Fibroblast of villous mesenchyme (primary cell): ENCODE measurements at places on chromosomes 2 and 18. TPM values are rescaled to one million over a fixed set of nuclear protein-coding genes. Genes with fewer than 3 reads are reported as not detected.

- no peak for DNase-seq
Observed at GRCh38 chr2:25176541-25177181, 8.3 kb upstream of the POMC start.

DNA sequence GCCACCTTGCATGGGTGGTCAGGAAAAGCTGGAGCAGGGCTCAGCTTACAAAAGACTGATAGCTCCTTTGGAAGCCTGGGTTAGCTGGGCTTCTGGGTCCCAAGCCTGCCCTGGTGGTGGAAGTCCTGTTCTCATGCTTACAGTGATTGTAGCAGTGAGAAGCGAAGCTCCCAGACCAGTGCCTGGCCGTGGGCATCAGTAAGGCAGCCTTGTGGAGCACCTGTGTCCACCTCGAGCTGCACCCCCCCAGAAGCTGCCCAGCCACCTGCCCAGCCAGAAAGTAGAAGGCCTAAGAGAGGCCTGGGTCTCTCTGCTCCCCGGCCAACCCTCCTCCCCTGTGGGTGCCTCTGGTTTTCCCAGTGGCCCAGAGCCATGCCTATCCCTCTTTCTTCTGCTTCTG is 10.5 kb downstream of the GLI2 start:
- no peak for DNase-seq

- no peak for DNase-seq
Observed at GRCh38 chr18:50527636-50528307, 32.1 kb upstream of the MAPK4 start.

- DNase-seq = no peak
Observed at GRCh38 chr2:215392687-215393270, 43.1 kb downstream of the FN1 start.

DNA sequence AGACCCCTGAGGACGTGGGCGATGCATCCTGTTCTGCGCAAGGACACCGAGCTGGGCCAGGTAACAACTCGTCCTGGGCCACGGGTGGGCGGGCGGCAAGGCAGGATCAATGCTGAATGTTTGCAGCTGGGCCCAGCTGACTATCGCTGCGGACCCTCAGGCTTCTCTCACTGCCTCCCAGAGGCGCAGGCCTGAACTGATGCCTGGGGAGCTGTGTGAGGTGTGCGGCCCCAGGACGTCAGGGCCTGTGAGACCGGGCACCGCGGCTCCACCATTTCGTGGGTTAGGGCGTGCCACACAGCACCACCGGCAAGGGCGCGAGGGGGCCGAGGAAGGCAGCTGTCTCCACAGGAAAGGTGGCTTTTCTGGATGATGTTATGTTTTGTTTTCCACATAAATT is 307.4 kb downstream of the NDUFA10 start:
- DNase-seq = no peak

DNA sequence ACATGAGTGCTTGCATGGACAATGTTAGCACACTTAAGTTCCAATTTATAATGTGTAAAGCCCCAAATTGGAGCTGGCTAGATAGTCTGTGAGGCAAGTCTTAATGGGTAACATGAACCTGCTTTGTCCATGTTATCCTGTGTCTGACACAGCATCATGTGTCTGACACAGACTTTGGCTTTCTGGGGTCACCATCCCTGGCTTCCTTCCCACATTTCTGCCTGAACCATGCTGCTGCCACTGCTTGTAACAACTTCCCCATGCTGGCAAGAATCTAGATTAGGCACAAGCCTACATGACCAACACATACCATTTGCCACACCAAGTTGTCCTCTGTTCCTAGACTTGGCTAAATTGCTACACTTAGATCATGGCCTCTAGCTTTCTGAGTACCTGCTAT is 49.8 kb upstream of the ZBTB7C start:
- no peak for DNase-seq

DNA sequence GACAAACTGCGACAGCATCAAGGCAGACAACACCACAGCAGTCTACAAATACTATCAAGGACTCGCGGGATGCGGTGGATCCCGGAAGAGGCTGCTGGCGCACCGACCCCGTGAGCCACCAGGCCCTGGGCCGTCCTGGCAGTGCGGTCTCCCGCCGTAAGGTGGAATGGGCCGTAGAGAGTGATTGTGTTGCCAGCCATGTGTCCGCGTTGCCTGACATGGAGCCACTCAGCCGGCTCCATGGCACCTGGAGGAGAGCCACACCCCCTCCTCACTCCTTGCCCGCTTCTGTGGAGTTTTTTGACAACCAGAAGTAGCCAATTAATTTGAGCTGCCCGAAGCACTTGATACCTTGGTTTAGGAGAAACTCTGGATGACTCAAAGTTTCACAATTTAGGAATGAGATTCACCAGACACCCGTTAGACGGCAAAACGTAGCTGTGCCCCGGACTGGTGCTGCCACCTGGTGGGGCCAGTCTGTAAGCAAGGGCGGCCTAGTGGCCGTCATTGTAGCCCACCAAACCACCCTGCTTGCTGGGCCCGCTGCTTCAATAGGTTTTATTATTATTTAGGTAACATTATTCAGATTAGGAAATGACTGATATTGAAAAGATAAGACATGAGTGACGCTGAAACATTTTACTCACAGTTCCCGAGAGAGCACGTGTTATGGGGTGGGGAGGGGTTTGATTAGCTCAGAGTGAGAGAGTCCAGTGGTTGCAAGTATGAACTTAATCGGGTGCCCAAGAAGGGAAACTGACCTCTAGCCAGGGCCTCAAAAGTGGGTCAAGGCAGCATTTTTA is 10.2 kb upstream of the IMP4 start:
- peak; percentile 92 for DNase-seq

DNA sequence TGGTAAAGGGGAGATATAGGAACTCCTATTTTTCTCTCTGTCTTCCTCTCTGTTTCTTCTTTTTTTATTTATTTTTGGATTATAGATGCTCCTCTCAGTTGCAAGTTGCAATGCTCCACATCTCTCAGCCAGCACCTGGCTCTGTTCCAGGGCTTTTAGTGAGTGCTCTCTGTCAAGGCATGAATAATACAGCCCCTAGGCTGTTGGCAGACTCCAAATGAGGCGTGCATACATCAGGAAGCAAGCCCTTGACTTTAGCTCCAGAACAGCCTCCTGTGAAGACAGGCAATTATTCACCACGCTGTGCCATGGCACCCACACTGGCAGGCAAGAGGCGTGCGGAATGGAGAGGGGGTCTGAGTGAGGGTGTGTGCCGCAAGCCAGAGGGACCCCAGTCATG is 228.1 kb upstream of the PXDN start:
- no peak for DNase-seq

GRCh38 chr2:214492152-214492551 is 81.3 kb downstream of the VWC2L start:
- DNase-seq = no peak

DNA sequence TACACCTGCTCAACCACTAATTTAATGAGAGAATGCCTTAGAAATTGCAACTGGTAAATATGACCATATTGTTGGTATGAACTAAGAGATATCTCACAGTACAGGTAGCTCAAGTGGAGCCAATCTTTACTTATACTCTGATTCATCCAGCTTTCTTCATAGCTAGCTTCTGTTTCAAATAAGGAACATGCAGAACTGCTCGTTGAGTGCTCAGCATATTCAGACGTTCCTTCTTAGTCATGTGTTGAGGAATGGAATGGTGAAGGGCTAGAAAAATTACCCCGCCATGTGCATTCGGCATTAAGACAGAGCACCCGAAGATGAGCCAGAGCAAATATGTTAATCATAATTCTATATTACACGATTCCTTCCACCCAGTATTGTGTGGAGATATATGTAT is 144.0 kb upstream of the VRK2 start:
- DNase-seq = no peak

DNA sequence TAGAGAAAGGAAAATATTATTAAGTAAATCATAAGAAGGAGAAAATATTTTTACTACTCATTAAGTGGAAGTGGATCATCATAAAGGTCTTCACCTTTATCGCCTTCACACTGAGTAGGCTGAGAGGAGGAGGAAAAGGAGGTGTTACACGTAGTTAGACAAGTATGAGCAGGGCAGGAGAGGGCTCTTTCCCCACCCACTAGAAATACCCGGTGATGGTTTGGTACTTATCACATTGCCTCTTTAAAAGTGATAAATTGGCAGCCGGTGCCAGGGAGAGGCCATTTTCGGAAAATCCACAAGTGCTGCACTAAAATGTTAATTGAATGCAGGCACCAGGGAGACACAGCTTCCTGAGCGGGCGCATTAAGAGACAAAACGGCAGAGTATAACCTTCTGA is 598.7 kb upstream of the SOX11 start:
- no peak for DNase-seq

GRCh38 chr2:68745006-68745405 is 10.4 kb downstream of the ARHGAP25 start:
- no peak for DNase-seq

- DNase-seq = peak; percentile 98
Observed at GRCh38 chr2:238285653-238286082, 2.7 kb downstream of the PER2 start.

GRCh38 chr2:61161888-61162287 is at the start of gene C2orf74:
Gene C2orf74 (plus strand): TSS chr2:61162188. CDS start chr2:61162515, 327 bp downstream.
- no peak for DNase-seq

- DNase-seq = no peak
Observed at GRCh38 chr2:83967854-83968253, 491.2 kb downstream of the SUCLG1 start.

DNA sequence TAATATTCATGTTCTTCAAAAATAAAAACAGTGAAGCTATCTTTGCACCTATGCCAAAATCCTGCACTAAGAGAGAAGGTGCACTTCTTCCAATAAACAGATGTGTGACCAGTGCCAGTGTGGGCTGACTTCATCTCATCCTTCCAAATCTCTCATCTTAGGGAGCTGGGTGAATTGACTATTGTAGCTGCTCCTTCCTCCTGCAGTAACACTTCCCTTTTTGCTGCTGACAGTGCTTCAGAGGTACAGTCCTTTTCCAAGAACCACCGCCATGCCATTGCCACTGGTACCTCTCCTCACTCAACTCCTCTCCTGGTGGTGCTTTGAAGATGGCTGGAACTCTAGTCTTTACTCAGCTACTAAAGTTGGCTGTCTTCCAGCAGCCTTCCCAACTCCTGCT is 42.1 kb upstream of the ARHGAP25 start:
- no peak for DNase-seq

GRCh38 chr2:23418056-23418455 is 33.1 kb downstream of the KLHL29 start:
- no peak for DNase-seq

DNA sequence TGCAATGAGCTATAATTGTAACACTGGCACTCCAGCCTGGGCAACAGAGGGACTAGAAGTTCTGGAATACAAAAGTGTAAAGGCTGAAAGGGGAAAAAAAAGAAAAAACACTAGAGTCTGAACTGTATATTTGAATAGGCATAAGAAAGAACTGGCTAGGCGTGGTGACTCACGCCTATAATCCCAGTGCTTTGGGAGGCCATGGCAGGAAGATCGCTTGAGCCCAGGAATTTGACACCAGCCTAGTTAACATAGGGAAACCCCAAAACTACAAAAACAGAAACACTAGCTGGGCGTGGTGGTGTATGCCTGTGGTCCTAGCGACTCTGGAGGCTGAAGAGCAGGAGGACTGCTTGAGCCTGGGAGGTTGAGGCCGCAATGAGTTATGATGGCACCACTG is 70.6 kb downstream of the SAP130 start:
- no peak for DNase-seq

- peak; percentile 14 for DNase-seq
Observed at GRCh38 chr2:715854-716560, 38.8 kb upstream of the TMEM18 start.

DNA sequence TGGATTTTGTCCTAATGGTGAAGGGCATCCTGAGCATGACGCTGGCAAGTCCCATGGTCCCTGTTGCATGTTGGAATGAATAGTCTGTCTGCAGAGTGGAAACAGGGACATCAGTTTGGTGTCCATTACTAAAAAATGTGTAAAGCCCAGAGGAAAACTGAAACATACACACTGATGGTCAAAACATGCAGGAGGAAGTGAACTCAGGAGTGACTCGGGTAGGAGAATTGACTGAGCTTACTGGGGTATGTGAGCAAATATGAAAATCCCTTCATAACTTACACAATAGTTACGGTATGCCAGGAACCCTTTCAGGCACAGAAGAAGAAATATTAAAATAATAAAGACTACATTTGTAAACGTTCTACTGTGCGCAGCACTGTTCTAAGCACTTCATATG is 5.6 kb upstream of the SOX11 start:
- DNase-seq = no peak

- DNase-seq = no peak
Observed at GRCh38 chr18:76499637-76500340, 4.7 kb upstream of the ZNF516 start.

CD207 gene
- total RNA-seq = not detected in 2 replicates

LIMS3 gene
- 5.8 and 14.2 TPM in 2 replicates for total RNA-seq

SLC9A4 gene
- under 0.01 TPM in 1 of 2 replicates, not detected in the other for total RNA-seq

ZNF521 gene
- total RNA-seq = 4.7 and 11.3 TPM in 2 replicates

NMUR1 gene
- not detected in 2 replicates for total RNA-seq

MYL12A gene
- 861 and 1,222 TPM in 2 replicates for total RNA-seq

GRHL1 gene
- total RNA-seq = 0.64 and 1.7 TPM in 2 replicates

LIMS2 gene
- 24.8 and 28.9 TPM in 2 replicates for total RNA-seq

SULT6B1 gene
- not detected in 2 replicates for total RNA-seq

GPR75 gene
- 2.6 and 4.7 TPM in 2 replicates for total RNA-seq
